M059J (cell line): ENCODE measurements at places on chromosomes 2 and 18. TPM values are rescaled to one million over a fixed set of nuclear protein-coding genes. Genes with fewer than 3 reads are reported as not detected.

GRCh38 chr18:9184998-9185613, 48.5 kb downstream of the ANKRD12 start:
- no peak for DNase-seq

DNA sequence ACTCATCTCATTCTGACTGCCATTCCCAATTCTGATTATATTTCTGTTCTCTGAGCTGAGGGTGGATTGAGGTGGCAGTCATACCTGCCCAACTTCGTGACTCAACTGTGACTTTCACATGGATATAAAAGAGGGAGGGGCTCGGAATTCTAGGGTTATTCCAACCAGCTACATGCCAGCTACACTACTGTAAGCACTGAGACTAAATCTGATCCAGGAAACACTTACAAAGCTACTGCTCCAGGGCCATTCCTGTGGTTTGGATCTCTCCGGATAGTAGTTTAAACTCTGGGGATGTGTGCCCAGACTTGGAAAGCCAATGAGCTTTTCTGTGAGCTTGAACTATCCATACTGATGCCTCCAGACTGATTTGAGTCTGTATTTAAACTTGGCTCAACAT, 7.9 kb downstream of the MAP2 start:
- peak; percentile 95 for DNase-seq

DNA sequence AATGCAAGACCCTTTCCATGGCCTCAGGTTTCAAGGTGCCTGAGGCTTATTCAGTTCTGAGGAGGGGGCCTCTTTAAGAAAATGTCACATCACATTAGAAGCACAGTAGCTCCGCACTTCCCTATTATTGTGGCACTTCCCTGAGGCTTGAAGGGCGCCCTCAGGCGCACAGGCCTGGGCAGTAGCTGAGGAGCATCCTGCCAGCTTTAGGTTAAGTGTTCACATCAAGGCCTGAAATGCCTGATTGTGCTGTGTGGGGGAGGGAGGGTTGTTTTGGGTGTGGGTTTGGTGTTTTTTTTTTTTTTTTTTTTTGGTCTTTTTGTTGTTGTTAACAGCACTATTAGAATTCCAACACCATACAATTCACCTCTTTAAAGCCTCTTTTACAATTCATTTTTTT, 107.9 kb downstream of the CABLES1 start:
- DNase-seq, result no peak

DNA sequence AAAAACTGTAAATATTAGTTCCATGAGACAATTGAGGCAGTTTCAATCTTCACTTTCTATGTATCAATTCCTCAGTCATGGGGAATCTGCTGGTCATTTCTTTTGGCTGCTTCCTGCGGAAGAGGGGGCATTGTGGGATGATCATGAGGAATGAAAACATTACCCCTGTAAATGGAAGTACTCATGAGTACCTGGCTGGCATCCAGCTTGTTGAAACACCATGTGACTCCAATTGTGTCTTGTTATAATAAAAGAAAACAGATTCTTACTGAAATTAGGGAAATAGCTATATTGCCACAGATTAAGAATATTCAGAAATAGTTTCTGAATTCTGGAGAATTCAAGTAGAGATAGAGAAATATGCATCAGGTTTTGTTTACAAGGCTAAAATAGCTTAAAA, 41.6 kb upstream of the GPR39 start:
- peak; percentile 41 for DNase-seq

- peak; percentile 22 for DNase-seq
Observed at GRCh38 chr2:165952741-165953211, 800 bp downstream of the TTC21B start.

DNA sequence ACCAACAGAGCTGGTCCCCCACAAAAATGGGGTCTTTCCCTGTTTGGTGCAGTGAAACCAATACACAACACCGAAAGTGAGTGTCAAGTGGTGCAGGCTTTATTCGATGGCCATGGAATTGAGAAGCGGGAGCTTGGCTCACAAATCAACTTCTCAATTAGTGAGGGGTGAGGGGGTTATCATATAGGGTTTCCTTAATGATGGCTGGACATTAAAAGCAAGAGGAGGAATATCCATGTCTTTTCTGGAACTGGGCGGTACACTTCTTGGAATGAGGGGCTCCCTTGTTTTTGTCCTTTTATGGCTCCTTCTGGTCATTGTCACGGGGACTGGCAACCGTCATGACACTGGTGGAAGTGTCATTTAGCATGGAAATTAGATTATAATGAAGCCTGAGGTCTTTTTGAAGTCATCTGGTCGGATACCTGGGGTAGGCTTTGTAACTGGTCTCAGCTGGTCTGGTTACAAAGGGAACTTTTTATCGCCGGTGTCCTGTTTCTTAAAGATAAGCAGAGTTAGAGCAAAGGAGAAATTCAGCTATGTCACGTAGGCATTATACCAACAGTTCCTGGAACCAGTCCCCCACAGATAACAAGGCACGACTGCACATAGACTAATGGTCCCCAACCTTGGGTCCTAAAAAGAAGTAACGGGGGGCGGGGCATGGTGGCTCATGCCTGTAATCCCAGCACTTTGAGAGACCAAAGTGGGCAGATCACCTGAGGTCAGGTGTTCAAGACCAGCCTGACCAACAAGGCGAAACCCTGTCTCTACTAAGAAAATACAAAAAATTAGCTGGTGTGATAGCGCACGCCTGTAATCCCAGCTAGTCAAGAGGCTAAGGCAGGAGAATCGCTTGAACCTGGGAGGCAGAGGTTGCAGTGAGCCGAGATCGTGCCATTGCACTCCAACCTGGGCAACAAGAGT, 93.5 kb upstream of the NDUFV2 start:
- no peak for DNase-seq

DNA sequence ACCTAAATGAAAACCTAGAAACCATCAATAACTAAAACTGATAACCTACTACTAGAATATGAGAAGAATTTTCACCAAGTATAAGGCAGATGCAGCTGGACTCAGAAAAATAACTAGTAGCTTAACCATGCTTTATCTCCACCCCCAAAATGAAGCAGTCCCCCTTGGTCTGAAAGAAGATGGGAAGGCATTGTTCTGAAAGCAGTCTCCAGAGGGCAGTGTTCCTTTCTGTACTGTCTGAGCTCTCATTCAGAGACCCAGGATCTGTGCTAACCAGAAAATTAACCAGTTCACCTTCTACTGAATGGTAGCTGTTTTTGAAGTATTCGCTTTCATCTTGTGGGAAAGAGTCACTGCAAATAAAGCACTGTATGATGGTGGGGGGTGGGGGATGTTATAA, 273.0 kb downstream of the PDE11A start:
- DNase-seq, result peak; percentile 27

GRCh38 chr2:103520547-103520946, 758.7 kb downstream of the TMEM182 start:
- DNase-seq, result no peak

- DNase-seq, result peak; percentile 99
Observed at GRCh38 chr2:48531141-48531648, 1.2 kb downstream of the STON1 start.

DNA sequence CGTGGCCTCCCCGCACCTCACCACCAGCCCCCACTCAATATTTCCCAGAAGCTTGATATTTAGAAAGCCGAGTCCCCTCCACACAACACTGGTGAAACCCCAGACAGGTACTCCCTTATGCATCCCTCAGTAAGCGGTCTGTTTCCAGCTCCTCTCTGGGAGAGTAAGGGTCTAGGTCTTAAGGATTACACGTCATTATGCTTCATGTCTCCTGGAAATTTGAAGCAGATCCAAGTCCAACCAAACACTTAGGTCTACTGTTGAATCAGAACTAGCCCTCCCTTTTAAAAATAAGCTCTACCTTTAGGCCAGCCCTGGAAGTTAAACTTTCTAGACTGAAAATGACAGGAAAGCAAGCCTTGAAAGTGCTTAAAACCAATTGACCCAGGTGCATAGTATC, 1.5 kb upstream of the OST4 start:
- no peak for DNase-seq

DNA sequence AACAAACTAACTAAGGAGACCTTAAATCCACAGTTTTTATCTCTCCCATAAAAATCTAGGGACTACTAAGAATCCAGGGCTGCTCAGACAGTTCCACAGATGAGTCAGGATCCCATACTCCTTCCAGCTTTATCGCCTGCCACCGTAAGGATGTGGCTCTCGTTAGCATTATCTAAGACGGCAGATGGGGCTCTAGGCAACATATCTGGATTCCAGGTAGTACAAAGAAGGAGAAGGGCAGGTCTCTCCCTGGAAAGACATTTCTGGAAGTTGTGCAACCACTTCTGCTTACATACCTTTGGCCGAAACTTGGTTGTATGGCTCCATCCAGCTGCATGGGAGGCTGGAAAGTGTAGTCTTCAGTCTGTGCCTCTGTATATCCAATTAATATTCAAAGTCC, 149.4 kb downstream of the SP3 start:
- peak; percentile 15 for DNase-seq

DNA sequence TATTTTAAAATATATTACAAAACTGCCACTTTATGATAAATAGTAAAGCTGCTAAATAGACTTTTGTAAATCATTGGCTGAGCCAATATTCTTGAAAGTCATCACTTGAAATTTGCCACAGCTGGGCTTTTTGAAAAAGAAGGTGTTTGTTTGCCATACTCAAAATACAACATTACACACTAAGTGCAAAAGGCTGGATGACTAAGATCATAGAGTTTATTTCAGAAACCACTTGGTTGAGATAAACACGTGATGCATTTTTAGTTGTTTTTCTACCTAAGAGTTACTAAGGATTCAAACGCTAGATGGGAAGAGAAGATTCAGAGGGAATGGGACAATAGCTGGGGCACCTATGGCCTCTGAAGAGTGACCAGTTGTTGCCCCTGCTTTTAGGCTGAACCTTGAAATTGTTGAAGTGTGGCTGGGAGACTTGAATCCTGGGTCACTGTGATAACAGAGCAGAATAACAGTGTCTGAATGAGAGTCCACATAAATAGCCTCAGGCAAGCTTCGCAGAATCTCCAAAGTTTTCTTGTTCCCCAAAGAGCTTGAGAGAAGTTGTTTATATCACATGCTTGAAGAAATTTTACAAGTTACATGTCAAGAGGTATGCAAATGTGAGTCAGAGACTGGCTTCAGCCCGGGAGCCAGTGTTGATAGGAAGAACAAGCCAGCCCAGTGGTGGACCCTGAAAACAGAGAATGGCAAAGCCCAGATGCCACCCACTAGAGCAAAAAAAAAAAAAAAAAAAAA, 409.8 kb downstream of the GPD2 start:
- DNase-seq, result peak; percentile 80

DNA sequence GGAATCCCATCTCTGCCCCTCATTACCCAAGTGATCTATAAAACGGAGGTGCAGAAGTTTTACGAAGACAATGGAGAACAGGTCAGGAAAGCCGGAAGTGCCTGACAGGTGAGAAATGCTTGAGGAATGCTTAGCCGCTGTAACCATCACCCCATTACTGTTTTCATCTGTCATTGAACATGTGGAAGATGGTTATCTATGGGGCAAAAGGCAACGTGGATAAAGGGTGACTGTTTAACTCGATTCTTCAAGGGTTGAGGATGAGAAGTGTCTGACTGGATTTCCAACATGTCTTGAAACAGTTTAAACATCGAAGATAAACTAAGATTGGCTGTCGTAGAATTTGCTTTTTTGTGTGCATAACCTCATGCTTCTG, 17.3 kb downstream of the HK2 start:
- peak; percentile 91 for DNase-seq

- DNase-seq, result no peak
Observed at GRCh38 chr2:98857001-98857400, 79.0 kb downstream of the CRACDL start.

DNA sequence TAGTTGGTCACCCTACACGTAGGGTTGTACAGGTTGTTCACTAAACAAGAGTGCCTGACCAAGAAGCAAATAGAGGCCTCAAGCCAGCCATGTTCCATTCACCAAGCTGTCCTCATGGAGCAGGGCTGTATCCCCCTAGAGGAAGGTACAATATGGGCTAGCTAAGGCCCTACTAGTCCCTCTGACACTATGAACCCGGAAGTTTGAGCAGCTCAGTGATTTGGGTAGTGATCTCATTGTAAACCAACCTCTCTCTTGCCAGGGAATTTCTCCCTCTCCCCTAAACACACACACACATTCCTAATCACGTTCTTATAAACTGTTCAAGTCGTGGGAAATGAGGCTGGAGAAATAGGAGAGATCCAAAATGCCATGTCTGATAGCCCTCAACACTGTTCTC, 6.7 kb upstream of the CYS1 start:
- DNase-seq, result no peak

DNA sequence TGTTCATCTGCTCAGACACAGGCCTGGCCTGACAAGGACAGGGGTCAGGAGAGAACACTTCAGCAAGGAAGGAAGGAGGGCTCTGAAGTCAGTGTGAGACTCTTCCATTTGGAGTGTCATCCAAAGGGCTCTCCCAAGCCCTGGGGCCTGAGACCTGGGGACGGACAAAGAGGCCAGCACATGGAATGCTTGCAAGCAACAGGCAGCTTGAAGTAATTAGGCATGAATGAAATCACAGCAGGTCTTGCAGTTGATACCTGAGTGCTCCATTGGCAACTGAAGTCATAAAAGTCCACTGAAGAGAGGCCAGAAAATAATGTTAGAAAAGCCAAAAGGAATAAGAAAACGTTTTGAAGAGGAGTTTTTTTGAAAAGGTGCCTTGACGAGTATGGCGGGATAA, 231.7 kb downstream of the VAPA start:
- no peak for DNase-seq

GRCh38 chr2:236998236-236998635, 87.5 kb upstream of the COPS8 start:
- DNase-seq, result peak; percentile 58

- peak; percentile 97 for DNase-seq
Observed at GRCh38 chr2:37376421-37377186, 32.2 kb downstream of the QPCT start.

DNA sequence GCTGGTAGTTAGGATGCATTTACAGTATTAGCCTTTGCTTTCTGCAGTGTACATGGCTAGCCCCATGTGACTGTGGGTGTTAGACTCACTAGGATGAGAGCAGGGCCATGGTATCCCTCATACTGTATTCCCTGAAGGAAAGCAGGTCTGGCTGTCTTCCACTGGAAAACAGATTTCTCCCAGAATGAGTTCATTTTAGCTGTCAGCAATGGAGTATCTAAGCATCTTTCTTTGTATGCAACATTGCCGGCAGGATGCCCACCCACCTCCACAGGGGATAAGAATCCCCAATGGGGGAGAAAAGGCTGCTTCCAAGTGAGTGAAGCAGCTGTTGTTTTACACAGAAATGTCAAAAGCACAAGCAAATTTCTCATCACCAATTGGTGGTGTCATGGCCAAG, 142.7 kb upstream of the KLHL14 start:
- DNase-seq, result no peak

DQX1 gene
- total RNA-seq, result not detected in 2 replicates

RBMS1 gene
- total RNA-seq, result 44.3 and 52.9 TPM in 2 replicates

DSC1 gene
- not detected in 2 replicates for total RNA-seq

AOX1 gene
- total RNA-seq, result 18.7 and 46.3 TPM in 2 replicates

ALPI gene
- total RNA-seq, result not detected in 2 replicates
